ENCODE measurements at places on chromosomes 3 and 15. TPM values are rescaled to one million over a fixed set of nuclear protein-coding genes. Genes with fewer than 3 reads are reported as not detected.

Gene SELENOK
- 97.3 TPM for polyA plus RNA-seq

Gene ACTRT3
- 3.6 TPM for polyA plus RNA-seq

Gene ANO10
- polyA plus RNA-seq: 41.0 TPM

Gene BFSP2
- 0.14 TPM for polyA plus RNA-seq

Gene DNAJA4
- 31.3 TPM for polyA plus RNA-seq

Gene MEX3B
- polyA plus RNA-seq: 15.9 TPM

Gene MESP2
- 0.42 TPM for polyA plus RNA-seq

Gene MB21D2
- 14.0 TPM for polyA plus RNA-seq

Gene CSTA
- 0.64 TPM for polyA plus RNA-seq

Gene RTP3
- polyA plus RNA-seq: not detected

Gene SLC12A8
- 5.3 TPM for polyA plus RNA-seq

GRCh38 chr3:107407355-107407754 lies 30.1 kb downstream of the CCDC54 start:
- no peak for DNase-seq

- DNase-seq: no peak
Observed at GRCh38 chr15:83512459-83512858, 65.3 kb downstream of the SH3GL3 start.

GRCh38 chr3:98763076-98763475 lies at the start of gene ST3GAL6:
Gene ST3GAL6, plus strand, starts transcription at chr3:98763340. Its CDS starts 5,101 bp downstream, at chr3:98768441.
- no peak for DNase-seq

GRCh38 chr3:89380016-89380415 lies 272.6 kb downstream of the EPHA3 start:
- DNase-seq: no peak

GRCh38 chr15:76815421-76815820 lies 89.7 kb downstream of the SCAPER start:
- no peak for DNase-seq

- DNase-seq: no peak
Observed at GRCh38 chr3:181791056-181791955, 79.6 kb downstream of the SOX2 start.

GRCh38 chr3:45778761-45779201 lies 17.6 kb downstream of the SLC6A20 start:
- no peak for DNase-seq

- DNase-seq: no peak
Observed at GRCh38 chr15:87656372-87656771, 600.2 kb downstream of the NTRK3 start.

GRCh38 chr3:191557322-191557721 lies 96.4 kb downstream of the PYDC2 start:
- no peak for DNase-seq

- no peak for DNase-seq
Observed at GRCh38 chr3:15470849-15471248, 43.5 kb downstream of the EAF1 start.

- no peak for DNase-seq
Observed at GRCh38 chr3:29827756-29828155, 546.9 kb downstream of the RBMS3 start.

GRCh38 chr3:73695841-73696240 lies 71.1 kb upstream of the PDZRN3 start:
- no peak for DNase-seq

- DNase-seq: no peak
Observed at GRCh38 chr3:21216598-21216997, 534.4 kb downstream of the ZNF385D start.
